CD4-positive, alpha-beta T cell treated with Interleukin-2 at 100 ng/mL for 4 hours (primary cell): ENCODE measurements at places on chromosomes 6 and 20.

DNA sequence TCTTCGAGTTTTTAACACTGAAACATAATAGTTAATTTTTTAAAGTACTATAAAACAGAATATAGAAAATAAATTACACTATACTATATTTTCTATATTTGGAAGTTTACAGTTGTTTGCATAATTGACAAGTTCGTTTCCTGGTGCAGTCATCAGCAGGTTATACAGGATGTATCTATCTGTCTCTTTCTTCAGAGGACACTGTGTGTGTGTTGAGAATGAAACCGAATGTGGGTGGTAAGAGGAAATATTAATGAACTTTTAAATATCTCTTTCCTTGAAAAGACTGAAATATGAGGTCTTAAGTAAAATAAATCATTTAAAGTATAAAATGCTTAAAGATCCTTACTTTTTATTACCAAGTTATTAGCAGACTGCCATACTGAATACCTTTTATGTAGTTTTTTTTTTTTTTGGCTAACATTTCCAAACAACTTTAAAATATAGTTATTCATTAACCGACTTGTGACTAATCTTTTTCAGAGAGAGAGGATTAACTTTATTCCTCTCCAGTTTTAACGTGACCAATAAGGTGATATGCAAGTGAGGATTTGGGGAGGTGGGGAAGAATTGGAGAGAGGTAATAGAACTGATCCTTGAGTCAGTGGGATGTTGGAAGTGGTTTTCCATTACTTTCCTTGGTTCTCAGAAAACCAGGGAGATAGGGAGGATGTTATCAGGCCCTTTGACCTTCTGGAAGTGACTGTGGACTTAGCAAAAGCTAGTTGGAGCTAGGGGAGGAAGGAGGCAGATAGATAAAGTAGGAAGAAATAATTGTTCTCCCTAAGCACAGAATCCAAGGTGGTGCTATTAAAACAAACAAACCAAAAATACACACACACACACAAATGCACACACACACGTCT lies 380.0 kb upstream of the FLRT3 start:
- no peak for DNase-seq

DNA sequence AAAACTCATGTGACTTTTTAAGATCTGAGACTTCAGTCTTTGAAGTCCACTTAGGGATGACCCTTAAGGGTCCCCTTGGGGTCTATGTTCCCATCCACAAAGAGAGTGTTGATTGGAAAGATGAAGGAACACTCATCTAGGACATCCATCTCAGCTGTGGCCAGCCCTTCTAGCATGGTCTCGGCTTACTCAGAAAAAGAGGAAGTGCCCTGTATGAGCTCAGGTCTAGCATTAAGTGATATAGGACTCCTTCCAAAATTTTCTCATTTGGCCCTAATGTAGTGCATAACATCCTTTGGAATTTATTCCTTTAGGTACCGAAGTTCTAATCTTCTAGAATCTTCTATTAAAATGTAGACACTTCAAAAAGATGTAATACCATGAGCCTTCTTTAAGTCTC lies 77.4 kb downstream of the NDUFAF5 start:
- DNase-seq: no peak

- DNase-seq: no peak
Measured at GRCh38 chr6:15473741-15474161, 189.1 kb downstream of the DTNBP1 start.

GRCh38 chr6:119170447-119171087 lies 92.1 kb upstream of the FAM184A start:
- DNase-seq: no peak

DNA sequence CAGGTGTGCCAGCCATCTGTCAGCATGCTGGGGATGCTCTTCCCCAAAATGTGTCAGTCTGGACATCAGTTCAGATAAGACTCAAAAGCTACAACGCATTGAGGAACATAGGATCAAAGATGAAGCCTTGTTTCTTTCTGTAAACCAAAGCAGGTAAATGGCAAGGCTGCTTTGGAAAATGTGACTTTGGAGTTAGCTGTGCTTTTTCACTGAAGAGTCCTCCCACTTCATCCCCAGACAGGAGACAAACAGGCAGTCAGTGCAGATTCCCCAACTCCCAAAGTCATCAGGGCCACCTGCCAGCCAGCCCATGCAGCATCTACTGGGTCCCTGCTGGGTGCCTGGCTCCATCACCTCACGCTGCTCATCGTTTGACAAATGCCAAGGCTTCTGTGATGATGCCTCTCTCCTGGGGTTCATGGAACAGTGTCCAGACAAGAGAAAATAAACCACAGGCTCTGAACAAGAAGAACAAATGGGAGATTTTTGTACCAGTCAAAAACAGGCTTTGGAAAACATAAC lies 205.0 kb upstream of the BTBD3 start:
- DNase-seq: no peak

GRCh38 chr6:4732691-4733315 lies 43.4 kb upstream of the CDYL start:
- DNase-seq: no peak

- no peak for DNase-seq
Measured at GRCh38 chr6:144331491-144331969, 46.4 kb downstream of the UTRN start.

GRCh38 chr20:45823949-45824835 lies 2.9 kb downstream of the TNNC2 start:
- DNase-seq: peak; percentile 51

- no peak for DNase-seq
Measured at GRCh38 chr20:62479156-62479555, 3.4 kb upstream of the GATA5 start.

DNA sequence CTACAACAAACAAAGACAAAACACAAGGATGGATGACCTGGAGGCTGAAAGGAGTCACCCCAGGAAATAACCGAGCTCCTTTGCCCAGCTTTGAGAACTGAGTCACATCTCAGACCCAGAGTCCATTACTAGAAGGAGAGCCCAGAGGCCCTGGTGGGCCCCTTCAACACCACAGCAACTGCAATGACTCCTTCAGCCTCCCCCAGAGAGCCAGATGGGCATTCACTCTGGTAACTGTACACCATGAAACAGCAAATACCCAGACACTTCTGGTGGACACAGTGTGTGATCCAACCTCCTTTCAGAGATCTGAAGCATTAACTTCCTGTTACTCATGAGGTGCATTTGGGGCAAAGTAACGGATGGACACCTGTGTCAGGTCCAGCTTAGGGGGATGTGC lies 22.6 kb downstream of the RAET1L start:
- no peak for DNase-seq

DNA sequence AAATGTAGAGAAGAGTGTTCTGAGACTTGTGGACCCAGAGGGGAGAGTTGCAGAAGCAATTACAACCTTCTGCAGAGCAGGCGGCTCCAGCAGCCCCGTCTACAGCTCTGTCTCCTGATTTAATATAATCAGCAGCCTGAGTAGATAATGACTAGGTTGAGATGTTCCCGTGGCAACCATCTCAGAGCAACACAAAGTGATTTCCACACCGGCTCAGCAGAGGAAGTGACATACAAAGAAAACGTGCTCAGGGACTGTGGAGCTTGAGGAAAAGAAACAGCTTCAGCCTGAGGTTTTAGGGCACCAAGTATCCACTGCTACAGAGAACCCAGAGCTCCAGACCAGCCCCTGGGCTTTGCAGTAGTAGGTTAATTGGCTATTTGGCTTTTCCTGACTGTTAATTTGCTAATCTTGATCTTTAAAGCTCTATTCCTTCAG lies 136.4 kb downstream of the MTFR2 start:
- DNase-seq: no peak

GRCh38 chr20:14232650-14233049 lies 104.8 kb downstream of the FLRT3 start:
- no peak for DNase-seq

GRCh38 chr6:150992703-150993102 lies 127.2 kb downstream of the MTHFD1L start:
- no peak for DNase-seq

- no peak for DNase-seq
Measured at GRCh38 chr6:122385857-122386612, 13.4 kb upstream of the HSF2 start.

DNA sequence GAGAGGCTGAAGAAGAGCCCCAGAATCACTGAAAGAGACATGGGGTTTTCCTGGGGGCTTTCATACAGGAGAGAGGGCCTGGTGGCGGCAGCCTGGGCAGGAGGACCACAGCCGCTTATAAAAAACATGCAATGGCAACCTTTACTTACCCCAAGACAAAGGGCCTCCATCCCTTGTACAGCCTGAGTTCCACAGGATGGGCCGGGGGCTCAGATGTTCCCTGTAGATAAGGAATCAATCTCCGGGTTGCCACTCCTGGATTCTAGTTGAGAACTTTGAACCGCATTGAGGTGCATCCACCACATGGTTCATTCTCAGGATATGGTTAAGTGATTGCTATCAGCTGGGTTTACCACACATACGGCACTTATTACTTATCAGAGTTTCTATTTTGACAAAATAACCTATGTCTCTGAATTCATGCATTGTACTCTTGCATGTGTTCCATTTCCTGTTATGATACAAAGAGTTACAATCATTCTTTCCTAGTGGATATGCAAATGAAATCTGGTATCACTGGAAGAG lies 677.6 kb downstream of the KIF16B start:
- no peak for DNase-seq

GRCh38 chr6:132107896-132108295 lies 156.7 kb upstream of the CCN2 start:
- DNase-seq: no peak

DNA sequence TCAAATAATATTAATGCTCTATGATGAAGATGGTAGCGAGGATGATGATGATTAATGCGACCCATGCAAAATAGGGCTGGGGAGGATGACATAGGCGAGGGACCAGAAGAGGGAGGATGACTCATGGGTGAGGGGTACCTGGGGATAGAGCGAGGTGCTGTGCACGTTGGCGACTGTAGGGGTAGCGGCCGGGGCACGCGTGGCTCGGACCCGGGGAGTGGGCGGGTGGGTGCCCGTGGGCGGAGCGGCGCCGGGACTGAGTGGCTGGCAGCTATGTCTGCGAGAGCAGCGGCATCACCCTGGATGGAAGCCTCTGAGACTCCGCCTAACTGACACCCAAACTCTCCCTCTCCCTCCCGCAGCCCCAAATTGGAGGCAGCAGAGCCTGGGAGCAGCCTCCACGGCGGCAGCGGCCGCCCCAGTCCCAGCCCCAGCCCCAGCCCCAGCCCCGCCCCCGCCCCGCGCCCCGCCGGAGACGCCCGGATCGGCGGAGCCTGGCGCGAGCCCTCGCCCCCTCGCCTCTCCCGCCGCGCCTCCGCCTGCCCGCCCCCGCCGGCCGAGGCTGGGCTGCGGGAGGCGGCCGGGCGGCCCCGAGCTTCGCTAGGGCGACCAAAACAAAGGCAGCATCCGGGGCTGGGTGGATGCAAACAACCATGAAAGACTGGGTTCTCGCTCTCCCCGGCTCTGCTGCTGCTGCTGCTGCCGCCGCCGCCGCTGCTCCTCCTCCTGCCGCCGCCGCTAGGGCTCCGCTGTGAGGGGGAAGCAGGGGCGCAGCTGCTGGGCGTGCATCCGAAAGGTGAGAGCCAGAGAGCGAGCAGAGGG lies at the start of gene RIMS1:
Gene RIMS1, plus strand, starts transcription at position 367 of the 822 bp plus-strand sequence. CDS start 474 bp downstream, outside the sequence.
- DNase-seq: no peak

GRCh38 chr6:116982401-116982800 lies 105.4 kb downstream of the RFX6 start:
- DNase-seq: no peak

GRCh38 chr20:35240811-35241293 lies 14.4 kb downstream of the MMP24 start:
- no peak for DNase-seq

- DNase-seq: no peak
Measured at GRCh38 chr20:63979229-63979556, 249 bp downstream of the SAMD10 start.

DNA sequence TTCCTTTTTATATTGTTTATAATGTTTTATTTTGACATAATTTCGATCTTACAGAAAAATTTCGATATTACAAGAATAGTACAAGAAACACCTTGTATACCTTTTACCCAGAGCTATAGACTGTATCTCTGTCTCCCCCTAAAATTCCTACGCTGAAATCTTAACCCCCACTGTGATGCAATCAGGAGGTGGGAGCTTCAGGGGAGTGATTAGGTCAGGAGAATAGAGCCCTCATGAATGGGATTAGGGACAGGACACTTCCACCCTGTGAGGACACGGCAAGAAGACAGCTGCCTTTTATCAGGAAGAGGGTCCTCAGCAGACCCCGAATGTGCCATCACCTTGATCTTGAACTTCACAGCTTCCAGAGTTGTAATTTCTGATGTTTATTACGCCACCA lies 148.7 kb upstream of the C6orf118 start:
- no peak for DNase-seq

- DNase-seq: peak; percentile 69
Measured at GRCh38 chr6:96499781-96500180, 21.8 kb upstream of the UFL1 start.

- peak; percentile 12 for DNase-seq
Measured at GRCh38 chr20:40506537-40506939, 182.5 kb downstream of the MAFB start.

DNA sequence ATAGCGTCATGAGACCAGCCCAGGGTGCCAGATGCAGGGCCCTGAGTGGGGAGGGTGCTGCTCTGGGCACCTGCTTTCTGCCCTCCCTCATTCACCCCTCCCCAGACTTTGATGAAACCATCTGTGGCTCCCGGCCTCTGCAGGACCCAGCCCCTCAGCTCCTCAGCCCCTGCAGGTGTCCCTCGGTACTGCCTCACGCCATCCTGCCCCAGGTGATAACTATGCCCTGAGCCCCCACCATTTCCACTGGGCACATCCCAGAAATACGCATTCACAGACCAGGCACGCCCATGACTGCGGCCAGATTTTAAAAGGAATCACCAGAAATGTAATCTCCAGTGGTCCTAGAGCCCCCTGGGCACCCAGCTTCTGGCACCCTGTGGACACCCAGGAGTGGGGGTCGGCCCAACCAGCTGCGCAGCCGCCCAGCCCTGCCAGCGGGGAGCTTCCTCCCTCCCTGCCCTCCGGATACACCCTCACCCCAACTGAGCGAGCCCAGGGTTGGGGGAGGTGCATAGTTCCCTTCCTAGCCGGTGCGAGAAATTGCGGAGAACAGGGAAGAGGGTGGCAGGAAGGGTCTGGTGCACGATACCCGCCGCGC lies 615 bp upstream of the NTSR1 start:
- DNase-seq: no peak

DNA sequence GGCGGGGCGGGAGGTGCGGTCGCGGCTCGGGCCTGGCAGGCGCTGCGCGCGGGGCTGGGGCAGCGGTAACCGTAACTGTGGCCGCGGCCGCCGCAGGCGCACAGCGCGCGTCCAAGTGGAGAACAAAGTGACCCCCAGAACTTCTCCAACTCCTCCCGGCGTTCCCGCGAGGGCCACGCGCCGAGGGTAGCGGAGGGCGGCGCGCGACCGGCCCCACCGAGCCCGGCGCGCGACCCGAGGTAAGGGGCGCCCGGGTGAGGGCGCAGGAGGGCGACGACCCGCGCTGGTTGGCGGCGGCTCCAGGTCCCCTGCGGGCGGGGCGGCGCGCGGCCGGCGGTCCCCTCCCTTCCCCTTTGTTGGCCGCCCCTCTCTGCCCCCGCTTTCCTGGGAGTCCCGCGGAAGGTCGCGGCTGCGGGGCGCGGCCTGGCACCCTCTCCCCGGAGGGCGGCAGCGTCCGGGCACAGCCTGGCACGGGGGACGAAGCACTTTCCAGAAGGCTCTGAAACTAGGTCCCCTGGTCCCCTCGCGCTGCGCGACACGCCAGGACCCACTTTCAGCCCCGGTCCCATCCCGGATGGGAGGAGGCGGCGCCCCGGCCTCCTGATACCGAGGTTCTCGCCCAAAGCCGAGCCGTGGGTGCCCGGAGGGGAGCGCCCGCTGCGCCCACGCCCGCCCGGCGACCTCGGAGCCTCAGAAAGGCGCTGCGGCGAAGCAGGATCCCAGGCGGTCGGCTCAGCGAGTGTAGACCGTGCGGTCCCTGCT lies at the start of gene TIAM2:
Gene TIAM2, plus strand, starts transcription at position 62 of the 762 bp plus-strand sequence. CDS start 133,909 bp downstream, outside the sequence.
- DNase-seq: no peak

GRCh38 chr6:116145803-116146675 lies 20.1 kb upstream of the COL10A1 start:
- DNase-seq: no peak
